ENCODE measurements at places on chromosomes 2 and 18.

DNA sequence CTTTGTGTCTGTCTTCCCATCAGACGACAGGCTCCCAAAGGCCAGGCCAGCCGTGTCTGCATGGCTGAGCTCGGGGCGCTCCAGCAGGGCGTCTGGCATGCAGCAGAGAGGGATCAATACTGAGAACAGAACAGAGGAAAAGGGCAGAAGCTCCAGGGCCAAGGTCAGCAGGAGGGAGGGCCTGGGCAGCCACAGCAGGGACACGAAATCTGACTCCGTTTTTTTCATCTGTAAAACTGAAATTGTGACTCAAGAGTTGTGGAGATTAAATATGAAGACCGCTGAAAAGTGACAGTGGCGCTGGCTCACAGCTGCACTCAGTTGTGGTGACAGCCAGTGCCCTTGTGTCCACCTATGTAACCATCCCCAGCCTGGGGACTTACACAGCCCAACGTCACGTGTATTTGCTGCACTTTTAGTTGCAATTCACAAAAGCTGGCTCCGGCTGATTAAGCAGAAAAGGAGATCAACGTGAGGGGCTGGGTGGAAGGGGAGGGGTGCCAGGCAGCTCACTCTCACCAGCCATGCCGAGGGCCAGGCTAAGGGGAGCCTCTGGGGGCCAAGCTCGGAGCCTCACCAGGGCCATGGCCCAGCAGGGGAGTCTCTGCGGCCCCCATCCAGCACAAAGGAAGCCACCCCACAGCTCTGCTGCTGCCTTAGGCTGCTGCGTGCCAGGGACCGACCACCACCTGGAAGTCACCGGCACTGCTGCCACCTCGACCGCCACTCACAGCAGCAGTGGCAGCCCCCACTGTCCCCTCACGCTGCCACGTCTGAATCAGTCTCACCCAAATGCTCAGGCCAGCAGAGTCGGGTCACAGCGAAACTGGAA lies 74.7 kb downstream of the EIPR1 start:
- no peak for DNase-seq

DNA sequence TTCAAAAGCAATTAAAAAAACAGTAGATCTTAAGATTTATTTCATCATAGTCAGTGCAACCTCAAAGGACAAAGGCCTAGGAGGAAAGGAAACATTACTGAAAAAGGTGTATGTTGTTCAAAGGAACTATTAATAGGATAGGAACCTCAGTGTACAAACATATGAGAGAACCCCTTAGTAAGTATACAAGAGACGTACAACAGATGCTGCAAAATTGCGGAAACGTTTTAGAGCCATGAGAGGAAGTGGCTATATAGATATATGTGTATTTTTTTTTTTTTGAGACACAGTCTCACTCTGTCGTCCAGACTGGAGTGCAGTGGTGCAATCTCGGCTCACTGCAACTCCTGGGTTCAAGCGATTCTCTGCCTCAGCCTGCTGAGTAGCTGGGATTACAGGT lies 22.2 kb downstream of the PIK3C3 start:
- DNase-seq: no peak

DNA sequence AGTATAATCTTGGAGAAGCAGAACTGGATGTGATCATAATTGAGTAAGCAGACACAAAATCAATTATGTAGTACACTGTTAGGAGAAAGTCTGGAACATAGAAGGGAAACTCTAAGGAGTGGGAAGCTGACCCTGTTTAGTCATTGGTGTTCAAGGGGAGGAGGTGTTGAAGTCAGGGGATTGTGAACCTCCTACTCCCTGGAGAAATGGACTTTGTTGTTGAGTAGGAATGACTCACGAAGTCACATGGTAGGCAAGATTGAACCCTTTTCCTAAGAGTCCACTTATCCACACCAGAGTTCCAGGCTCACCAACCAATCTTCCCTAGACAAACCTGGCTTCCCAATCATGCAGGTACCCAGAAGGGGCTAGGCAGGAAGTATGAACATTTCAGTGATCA lies 81.0 kb upstream of the BCL11A start:
- no peak for DNase-seq

GRCh38 chr2:241977557-241978300 lies 108.2 kb downstream of the RTP5 start:
- DNase-seq: no peak

- DNase-seq: no peak
These were observed 110.6 kb downstream of the ATL2 start for GRCh38 chr2:38266382-38267061.
